ENCODE measurements at places on chromosomes 2 and 18. TPM values are rescaled to one million over a fixed set of nuclear protein-coding genes. Genes with fewer than 3 reads are reported as not detected.

DNA sequence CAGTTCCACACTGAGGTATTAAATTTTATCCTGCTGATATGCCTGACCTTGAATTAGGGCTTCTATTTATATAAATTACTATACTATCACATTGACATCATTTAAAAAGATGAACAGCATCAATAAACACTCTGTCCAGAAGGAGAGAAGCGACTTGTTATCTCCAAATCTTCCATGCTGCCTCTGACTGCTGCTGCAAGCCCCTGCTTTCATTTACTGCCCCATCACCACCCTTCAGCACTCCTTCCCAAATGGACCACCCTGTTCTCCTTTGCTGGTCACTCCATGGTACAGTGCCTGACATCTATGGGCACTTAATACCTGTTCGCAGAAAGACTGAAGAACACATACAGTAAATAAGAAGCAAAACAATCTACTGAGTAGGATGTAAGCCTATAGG is 48.1 kb downstream of the KLF7 start:
- no peak for DNase-seq

DNA sequence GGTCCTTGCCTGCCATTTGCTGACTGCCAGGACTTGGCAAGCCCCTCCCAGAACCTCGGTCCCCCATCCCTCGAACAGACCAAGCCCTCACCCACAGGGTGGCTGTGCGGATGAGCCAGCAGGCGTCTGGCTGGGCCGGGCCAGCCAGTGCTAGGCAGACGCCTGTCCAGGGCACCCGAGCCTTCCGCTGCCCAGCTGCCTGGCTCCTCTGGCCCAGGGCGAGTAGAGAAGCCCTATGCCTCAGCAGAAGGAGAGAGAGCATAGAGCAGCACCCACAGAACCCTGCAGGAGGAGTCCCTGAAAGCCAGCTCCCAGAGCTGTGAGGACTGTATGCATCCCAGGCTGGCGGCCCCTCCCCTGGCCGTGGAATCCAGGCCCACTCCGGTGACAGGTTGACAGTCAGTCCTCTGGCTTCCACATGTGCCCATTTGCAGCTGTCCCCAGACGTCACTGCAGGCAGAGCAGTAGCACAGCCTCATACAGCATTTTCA is 62.1 kb upstream of the GLI2 start:
- DNase-seq = no peak

- DNase-seq = no peak
Observed at GRCh38 chr18:26654616-26655524, 106.5 kb upstream of the KCTD1 start.

- DNase-seq = no peak
Observed at GRCh38 chr2:137769406-137769805, 194.9 kb upstream of the HNMT start.

DNA sequence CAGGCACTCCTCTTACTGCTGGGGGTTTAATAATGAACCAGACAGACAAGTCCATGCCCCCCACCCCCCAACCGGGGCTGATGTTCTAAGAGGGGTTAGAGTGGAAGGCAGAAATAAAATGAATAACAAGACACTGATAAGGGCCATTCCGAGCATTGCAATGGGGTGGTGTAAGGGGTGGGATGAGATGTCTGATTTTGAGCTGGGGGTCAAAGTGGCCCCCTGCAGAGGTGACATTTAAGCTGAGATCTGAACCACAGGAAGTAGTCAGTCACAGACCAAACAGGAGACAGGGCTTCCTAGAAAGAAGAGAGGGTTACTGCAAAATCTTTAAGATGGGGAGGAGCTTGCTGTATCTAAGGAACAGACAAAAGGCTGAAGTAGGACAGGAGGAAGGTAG is 180.6 kb upstream of the SH3BP4 start:
- DNase-seq = no peak

DNA sequence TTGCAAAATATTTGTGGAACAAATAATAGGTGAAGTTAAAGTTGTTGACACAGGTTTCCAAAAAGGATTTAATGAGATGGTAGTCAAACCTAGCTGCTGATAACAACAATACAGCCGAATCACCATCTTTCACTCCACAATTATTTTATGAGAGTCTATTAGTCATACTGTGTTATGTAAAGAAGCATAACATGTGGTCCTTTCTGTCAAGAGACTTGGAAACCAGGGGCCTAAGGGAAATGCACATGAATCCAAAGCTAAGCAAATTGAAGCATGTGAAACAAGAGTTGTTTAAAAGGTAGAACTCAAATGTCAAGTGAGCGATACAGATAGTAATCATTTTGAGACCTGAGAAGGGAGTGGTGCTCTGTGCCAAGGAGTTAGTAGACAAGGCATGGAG is 16.0 kb downstream of the CD28 start:
- no peak for DNase-seq

DNA sequence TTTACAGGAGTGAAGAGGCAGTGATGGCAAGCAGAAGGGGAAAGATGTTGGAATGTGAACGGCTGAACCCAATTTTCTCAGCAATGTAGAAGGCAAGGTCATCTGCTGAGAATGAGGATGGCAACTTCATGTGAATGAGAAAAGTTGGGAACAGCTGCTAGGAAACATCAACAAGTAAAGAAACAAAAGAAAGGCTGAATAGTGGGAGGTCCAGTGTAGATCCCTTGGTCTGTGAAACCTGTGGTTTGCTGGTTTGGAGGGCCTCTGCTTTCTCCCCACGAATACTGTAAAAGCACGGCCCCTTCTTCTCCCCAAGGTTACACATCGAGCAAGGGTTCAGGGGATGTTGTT is 27.4 kb downstream of the MARCHF4 start:
- DNase-seq = no peak

DNA sequence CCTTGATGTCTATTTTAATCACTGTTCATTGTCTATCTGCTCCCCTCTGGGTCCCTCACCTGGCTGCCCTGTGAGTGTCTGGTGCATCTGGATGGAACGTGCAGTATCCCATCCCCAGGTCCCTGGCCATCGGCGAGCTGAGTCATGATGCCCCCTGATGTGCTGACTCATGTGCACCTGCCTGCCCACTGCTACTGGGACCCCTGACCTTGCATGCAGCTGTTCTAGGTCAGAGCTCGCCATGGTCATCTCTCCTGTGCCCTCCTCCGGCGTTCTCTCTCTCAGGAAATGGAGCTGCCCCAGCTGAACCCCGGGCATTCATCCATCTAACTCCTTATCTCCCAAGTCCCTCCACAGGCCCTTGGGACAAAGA is 516.2 kb upstream of the HS6ST1 start:
- no peak for DNase-seq

DNA sequence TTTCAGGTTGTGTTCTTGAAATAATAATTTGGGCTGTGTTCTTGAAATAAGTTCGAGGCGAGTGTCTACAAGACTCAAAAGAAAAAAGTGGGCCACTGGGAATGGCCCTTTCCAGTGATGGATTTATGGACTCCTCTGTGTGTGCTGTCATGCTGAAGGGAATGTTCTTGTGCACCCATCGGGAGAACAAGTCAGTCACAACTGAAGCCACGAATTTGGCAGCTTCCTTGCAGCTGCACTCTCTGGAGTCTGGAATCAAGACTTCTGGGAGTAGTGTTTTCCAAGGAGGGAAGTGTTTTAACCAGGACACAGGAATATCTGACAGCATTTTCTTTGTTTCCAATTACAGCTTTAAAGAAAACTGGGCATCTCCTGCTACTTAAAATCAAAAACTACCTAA is 620 bp downstream of the SLC14A1 start:
- DNase-seq = no peak

- DNase-seq = no peak
Observed at GRCh38 chr2:108316461-108317258, 28.0 kb downstream of the SULT1C2 start.

GRCh38 chr18:50832754-50833153 is 12.9 kb upstream of the MRO start:
- no peak for DNase-seq

DNA sequence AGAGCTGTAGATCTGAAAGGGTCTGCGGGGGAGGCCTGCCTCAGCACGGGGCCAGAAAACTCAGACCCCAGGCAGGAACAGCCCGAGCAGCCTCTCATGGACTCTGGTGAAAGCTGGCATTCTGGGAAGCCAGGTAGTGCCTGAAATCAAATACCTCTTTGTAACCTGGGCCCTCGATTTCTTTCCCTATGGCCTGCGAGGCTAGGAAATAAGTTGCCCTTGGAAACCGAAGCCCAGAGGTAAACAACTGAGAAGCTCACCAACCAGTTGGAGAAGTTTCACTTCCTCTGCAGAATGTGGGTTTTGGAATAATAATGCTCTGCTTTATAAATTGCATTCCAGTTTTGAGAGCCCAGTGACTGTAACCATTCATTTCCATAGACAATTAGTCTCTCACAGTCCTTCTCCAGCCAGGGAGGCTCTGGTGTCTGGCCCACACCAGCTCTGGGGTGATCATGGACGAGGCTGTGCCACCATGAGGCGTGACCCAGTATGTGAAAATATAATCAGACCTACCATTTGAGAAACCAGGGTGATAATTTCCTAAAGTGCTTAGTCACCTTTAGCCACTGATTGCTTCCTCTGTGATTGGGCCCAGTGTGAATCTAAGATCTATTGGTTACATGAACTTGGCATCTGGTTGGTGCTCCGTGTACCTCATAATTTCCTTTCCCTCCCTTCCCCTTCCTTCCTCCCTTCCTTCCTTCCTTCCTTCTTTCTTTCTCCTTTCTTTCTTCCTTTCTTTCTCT is 133.1 kb upstream of the PELI1 start:
- DNase-seq = no peak

GRCh38 chr18:63562284-63562683 is 20.1 kb downstream of the SERPINB12 start:
- no peak for DNase-seq

DNA sequence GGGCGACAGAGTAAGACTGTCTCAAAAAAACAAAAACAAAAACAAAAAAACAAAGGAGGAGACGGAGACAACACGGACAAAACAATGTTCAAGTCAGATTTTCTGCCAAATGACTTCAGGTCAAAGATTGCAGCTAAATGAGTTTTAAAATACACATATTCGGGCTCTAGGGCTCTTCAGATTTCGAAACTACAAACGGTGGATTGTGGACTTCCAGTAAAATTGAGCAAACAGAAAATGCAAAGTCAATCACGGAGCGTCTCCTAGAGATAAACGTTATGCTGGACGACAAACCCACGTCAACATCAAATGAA is 558 bp downstream of the MRPS5 start:
- no peak for DNase-seq

PLCD4 gene
- 0.26 TPM for total RNA-seq

CENPA gene
- not detected for total RNA-seq

ZNF804A gene
- 0.27 TPM for total RNA-seq

GREB1 gene
- total RNA-seq = 166 TPM

RAPGEF4 gene
- total RNA-seq = 20.2 TPM
